ENCODE measurements at places on chromosomes 1 and 21.

- no peak for DNase-seq
Measured at GRCh38 chr1:79660129-79660528, 653.6 kb upstream of the ADGRL4 start.

DNA sequence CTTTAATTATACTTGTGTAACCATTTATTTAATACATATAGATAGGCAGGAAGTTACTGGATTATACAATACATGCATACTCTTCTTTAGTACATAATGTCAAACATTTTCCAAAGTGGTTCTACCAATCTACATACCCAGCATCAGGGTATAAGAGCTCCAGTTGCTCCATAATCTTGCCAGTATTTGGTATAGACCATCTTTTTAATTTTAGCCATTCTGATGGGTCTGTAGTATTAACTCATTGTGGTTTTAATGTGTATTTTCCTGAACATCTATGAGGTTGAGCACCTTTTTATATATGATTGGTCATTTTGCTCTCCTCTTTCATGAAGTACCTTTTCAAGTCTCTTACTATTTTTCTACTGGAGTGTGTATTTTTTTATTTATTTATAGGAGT is 32.1 kb downstream of the EBNA1BP2 start:
- DNase-seq: no peak

DNA sequence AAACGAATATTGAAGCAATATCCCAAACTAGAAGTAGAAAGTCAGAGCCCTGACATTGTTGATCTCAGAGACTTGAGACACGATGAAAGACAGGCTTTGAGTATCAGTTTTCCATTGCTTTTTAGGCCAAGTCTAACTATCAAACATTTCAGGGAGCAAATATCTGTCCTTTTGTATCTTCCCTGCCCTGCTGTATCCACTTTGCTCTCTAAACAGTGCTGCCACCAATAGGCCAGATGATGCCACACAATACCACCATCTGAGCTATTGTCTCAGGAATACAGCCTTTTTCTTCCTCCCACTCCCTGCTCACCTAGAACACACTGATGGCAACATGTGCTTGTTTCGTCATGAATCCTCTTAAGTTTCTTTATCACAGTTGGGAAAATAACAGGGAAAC is 62.6 kb upstream of the SPAG17 start:
- no peak for DNase-seq

DNA sequence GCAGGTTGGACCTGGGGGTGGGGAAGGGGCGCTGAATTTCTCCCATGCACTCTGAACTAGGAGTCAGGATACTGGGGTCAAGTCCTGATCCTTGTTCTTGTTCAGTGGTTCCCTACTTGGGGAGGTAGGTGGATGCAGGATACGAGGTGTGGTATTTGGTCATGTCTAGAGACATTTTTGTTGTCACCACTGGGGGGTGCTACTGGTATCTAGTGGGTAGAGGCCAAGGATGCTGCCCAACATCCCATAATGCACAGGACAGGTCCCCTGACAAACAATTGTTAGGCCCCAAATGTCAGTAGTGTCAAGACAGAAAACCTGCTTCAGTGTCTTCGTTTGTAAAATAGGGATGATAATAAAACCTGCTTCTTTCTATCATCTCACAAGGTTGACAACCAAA is 259.0 kb upstream of the FOXD3 start:
- DNase-seq: no peak

Data from stimulated activated naive CD8-positive, alpha-beta T cell treated with anti-CD3 and anti-CD28 coated beads, Interleukin-15, Interleukin-2, amounts not matched to agents 100 U/mL and 50 U/mL, for 24 hours (primary cell).